H9 (cell line): ENCODE measurements at places on chromosomes 3 and 15. TPM values are rescaled to one million over a fixed set of nuclear protein-coding genes. Genes with fewer than 3 reads are reported as not detected.

GRCh38 chr3:193843474-193844301 is 250.7 kb downstream of the OPA1 start:
- DNase-seq: no peak

DNA sequence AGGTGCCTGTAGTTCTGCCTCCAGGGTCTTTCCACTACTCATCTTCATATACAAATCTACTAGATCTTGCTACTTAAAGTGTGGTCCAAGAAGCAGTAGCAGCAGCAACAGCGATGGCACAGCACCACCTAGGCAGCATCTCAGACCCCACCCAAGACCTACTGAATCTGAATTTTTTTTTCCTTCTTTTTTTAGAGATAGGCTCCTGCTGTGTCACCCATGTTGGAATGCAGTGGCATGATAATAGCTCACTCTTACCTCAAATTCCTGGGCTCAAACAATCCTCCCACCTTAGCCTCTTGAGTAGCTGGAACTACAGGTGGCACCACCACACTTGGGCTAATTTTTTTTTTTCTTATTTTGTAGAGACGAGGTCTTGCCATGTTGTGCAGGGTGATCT is 346.7 kb upstream of the TGFBR2 start:
- DNase-seq: no peak

ASB7 gene
- 12.8 and 13.9 TPM in 2 replicates for total RNA-seq

SLC22A13 gene
- total RNA-seq: 0.11 TPM in 1 of 2 replicates, not detected in the other

AADACL2 gene
- not detected in 2 replicates for total RNA-seq

- no peak for DNase-seq
Observed at GRCh38 chr3:103511891-103512290, 1077.1 kb downstream of the ZPLD1 start.

EPHB3 gene
- 0.59 and 1.0 TPM in 2 replicates for total RNA-seq

DNA sequence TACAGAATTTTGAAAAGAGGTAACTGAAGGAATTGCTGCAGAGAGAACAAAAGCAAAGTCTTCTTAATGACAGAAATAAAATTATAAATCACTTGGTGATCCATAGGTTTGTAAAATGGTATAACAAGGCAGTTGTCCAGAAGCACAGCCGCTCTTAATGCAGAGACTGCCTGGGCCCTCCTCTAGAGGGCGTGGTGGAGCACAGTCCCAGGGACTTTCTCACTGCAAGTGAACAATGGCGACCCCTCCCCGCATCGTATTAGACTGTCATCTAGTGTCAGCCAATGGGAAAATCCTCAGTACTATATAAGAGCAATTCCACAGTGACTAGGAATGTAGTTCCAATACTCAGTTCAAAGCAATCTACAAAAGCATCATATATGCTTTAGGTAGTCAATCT is 26.4 kb upstream of the ZBED2 start:
- peak; percentile 81 for DNase-seq

WDR72 gene
- 2.4 and 2.9 TPM in 2 replicates for total RNA-seq

GRCh38 chr3:139935016-139935865 is at the start of gene CLSTN2:
Gene CLSTN2 (plus strand): TSS chr3:139935185.
- peak; percentile 80 for DNase-seq

- no peak for DNase-seq
Observed at GRCh38 chr3:19945969-19946831, 697 bp upstream of the RAB5A start.

- no peak for DNase-seq
Observed at GRCh38 chr3:124517306-124517705, 212.9 kb upstream of the UMPS start.

CCR9 gene
- total RNA-seq: not detected in 2 replicates

DNA sequence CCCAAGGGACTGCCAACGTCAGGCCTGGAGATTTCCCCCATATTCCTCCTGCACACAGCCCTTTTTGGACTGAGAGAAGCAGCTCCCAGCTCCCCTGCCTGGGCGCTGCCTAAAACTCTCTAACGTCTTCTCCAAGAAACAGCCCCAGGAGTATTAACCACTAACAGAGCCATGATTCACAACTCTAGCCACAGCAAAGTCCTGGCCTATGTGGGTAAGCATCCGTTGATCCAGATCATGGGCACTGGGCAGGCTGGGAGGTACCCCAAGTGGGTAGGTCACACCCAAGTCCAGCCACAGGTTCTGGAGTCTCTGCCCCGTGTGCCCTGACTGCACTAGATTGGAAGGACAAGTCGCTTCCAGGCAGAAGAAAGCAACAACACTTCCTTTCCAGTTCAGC is 31.9 kb downstream of the NBEAL2 start:
- DNase-seq: no peak

DNA sequence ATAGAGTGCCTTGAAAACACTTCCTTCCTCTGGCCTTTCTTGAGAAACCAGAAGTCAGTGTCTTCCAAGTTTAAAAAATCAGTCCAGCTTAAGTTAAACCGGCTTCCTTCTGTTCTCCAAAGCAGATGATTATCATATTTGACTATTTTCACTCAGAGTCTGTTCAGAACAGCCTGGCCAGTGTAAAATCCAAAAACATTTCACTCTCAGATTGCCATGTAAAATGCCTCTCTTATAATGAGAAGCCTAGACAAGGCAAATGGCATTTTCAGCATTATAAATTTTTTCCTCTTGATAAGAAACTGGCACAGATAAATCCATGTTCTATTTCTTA is 193.5 kb downstream of the TNIK start:
- no peak for DNase-seq

DNA sequence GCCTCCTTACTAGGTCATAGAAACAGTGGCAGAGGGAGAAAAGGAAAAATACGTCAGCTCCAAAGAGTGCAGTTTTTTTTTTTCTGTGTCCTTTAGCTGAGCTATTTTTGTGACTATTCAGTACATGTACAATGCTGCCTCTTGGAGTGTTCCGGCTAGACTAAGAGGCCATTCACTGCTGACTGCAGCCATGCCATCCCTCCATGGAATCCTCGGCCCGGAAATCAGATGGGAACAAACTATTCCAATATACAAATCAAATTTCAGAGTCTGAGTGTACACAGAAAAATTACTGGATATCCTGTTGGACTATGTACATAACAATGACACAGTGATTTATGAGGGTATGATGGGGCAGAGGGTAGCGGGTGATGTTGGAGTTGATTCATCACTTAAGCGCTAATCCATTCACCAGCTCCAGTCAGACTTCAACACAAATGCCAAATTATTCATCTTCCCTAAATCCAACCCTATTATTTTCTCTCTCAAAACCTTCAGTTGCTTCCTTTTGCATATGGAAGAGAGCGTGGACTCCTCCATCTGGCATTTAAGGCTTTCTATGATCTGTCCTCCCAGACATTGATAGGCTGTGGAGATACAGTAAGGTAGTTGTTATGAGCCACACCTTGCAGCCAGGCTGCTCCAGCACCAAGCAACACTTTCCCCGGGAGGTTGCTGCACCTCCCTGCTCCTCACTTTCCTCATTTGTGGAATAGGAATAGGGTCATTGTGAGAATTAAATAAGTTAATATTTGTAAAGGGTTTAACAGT is 109.1 kb downstream of the LPP start:
- no peak for DNase-seq

DNA sequence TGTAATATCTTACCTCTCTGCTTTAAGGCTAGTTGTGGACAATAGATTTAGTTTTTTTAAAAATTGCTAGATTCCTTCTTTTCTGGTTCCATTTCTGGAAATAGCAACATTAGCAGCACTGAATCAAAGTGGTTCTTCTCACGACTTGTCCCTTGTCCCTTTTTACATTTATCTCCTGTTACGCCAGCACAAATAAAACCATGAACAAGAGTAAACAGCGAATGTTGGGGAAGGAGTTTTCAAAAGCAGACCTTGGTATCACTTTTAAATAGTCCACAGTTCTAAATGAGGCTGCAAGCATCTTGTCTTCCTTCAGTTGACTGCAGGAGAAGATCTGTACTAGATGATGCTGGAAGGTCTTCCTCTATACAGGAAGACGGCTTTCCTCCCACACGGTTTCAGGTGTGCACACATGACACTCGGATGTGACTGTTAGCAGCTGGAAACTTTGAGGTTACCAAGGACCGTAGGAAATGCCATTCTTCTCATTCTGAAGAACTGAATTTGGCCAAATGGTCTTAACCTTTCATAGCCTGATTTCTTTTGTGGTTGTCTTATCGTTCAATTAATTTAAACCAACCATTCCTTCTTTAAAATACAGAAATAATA is 251.0 kb upstream of the ICE2 start:
- no peak for DNase-seq

- DNase-seq: no peak
Observed at GRCh38 chr15:57263520-57263919, 112.8 kb upstream of the CGNL1 start.

GRCh38 chr3:18559331-18559842 is 134.2 kb upstream of the SATB1 start:
- peak; percentile 71 for DNase-seq

GABPB1 gene
- 43.2 and 45.0 TPM in 2 replicates for total RNA-seq

- DNase-seq: no peak
Observed at GRCh38 chr15:38650384-38650783, 85.8 kb upstream of the RASGRP1 start.

CYP1A2 gene
- total RNA-seq: not detected in 2 replicates

GRCh38 chr3:152671446-152672319 is 163.2 kb upstream of the P2RY1 start:
- DNase-seq: no peak

FBLN2 gene
- total RNA-seq: 9.8 and 11.8 TPM in 2 replicates

HMCES gene
- total RNA-seq: 51.2 and 52.4 TPM in 2 replicates

DNA sequence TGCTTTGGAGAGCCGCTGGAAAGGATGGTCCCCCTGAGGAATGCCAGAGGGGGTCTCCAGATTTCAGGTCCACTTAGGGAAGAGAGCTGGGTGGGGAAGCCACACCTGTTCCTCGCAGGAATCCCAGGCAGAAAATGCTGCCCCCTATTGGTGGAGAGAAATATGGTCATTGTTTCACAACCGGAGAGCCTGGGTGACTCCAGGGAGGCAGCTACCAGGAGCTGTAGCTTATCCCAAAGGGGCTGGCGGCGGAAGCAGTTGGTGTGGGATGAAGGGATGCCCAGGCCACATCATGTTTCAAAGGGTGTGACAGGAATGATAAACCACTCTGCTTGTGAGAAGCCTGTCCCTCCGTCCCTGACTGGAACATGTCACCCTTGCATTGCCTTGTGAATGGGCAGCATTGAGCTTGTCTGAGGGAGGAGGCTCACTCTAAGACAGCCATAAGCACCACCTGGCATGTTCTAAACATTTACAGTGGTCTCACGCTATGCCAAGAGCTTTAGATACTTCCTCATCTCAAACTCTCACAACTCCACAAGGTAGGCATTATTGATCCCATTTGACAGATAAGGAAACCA is 34.5 kb downstream of the POMGNT2 start:
- peak; percentile 59 for DNase-seq

DNA sequence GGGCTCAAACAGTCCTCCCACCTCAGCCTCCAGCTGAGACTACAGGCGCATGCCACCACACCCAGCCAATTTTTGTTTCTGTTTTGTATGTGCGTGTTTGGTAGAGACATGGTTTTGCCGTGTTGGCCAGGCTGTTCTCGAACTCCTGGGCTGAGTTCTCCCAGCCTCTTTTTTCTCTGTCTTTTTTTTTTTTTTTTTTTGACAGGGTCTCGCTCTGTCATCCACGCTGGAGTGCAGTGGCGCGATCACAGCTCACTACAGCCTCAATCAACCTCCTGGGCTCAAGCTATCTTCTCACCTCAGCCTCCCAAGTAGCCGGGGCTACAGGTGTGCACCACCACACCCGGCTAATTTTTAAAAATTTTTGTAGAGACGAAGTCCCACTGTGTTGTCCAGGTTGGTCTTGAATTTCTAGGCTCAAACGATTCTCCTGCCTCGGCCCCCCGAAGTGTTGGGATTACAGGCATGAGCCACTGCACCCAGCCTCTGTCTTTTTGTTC is 867 bp upstream of the DCAF1 start:
- no peak for DNase-seq

DNA sequence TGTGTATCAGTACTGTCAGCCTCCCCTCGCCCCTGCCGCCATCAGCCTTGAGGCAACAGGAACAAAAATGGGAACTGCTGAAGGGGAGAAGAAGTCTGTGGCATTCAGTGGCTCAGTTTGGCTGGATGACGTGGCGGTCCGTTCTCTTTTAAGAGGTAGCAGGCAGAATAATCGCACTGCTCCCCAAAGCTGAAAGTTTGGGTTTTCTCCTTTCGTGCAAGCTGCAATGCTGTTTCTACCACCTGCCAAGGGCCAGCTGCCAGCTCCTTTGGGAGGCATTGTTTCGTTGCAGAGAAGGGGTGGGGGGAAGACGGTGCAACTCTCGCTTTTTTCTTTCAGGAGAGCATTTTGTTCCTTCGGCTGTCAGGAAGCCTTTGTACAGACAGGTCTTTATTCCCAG is 369.6 kb upstream of the RORA start:
- DNase-seq: no peak

FAM81A gene
- 1.0 and 1.7 TPM in 2 replicates for total RNA-seq

DNA sequence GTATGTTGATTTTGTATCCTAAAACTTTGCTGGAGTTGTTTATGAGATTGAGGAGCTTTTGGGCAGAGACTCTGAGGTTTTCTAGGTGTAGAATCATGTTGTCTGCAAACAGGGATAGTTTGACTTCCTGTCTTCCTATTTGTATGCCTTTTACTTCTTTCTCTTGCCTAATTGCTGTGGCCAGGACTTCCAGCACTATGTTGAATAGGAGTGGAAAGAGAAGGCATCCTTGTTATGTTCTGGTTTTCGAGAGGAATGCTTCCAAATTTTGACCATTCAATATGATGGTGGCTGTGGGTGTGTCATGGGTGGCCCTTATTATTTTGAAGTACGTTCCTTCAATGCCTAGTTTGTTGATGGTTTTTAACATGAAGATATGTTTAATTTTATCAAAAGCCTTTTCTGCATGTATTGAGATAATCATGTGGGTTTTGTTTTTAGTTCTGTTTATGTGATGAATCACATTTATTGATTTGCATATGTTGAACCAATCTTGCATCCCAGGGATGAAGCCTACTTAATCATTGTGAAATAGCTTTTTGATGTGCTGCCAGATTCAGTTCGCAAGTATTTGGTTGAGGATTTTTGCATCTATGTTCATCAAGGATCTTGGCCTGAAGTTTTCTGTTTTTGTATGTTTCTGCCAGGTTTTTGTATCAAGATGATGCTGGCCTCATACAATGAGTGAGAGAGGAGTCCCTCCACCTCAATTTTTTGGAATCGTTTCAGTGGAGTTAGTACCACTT is 188.1 kb downstream of the MINAR1 start:
- DNase-seq: no peak

- no peak for DNase-seq
Observed at GRCh38 chr3:66483409-66483906, 17.4 kb downstream of the LRIG1 start.

DNA sequence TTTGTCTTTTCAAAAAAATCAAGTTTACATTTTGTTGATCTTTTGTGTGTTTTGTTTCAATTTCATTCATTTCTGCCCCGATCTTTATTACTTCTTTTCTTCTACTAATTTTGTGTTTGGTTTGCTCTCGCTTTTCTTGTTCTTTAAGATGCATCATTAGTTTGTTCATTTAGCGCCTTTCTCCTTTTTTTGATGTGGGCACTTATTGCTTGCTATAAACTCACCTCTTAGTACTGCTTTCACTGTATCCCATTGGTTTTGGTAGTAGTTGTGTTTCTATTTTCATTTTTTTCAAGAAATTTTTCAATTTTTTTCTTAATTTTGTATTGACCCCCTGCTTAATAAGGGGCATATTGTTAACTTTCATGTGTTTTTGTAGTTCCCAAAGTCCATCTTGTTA is 34.4 kb downstream of the PRKCI start:
- no peak for DNase-seq
